ENCODE measurements at places on chromosomes 2 and 18.

DNA sequence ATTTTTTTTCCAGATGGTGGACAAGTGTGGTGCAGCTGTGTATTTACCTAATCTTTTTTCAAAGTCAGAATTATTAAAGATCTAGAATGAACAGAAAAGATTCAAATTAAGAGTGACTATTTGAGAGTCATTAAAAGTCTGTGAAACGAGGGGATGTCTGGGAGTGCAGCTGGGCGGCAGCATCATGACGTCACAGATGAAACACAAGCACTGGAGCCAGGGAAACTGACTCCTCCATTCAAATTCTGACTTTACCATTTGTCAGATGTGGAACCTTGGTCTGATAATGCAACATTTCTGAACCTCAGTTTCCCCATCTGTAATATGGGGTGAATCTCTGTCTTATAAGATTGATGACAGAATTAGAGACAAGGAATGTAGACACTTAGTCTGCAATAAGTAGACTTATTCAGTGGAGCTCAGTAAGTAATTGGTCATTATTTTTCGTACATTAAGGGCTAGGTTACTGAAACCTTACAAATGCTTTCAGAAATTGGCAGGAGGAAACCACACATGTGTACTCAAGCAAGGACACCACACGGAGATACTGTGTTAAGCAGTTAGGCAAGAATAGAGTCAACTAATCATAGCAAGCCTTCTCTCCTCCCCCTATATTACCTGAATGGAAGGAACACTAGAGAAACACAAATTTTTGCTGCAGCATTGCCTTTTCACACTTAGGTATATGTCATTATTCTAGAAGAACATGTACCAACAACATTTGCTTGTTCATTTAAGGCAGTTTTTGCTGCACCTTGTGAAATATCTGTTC is 27.8 kb upstream of the CXXC1 start:
- DNase-seq = no peak

DNA sequence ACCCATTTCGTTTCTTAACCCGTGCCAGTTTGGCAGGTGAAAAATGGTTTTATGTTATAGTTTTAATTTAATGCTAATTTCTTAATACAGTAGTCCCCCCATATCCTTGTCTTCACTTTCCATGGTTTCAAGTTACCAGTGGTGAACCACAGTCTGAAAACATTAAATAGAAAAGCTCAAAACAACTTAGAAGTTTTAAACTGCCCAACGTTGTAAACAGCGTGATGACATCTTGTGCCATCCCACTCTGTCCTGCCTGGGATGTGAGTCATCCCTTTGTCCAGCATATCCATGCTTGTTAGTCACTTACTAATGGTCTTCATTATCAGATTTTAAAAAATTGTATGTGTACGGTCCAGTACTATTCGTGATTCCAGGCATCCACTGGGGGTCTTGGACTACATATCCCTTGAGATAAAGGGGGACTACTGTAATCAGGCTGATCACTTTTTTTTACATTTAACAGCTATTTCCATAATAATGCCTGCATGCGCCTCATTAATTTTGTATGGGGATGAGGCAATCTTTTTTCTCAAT is 31.9 kb downstream of the SLC66A3 start:
- no peak for DNase-seq

GRCh38 chr2:198546122-198546521 is 741.7 kb downstream of the PLCL1 start:
- DNase-seq = no peak

DNA sequence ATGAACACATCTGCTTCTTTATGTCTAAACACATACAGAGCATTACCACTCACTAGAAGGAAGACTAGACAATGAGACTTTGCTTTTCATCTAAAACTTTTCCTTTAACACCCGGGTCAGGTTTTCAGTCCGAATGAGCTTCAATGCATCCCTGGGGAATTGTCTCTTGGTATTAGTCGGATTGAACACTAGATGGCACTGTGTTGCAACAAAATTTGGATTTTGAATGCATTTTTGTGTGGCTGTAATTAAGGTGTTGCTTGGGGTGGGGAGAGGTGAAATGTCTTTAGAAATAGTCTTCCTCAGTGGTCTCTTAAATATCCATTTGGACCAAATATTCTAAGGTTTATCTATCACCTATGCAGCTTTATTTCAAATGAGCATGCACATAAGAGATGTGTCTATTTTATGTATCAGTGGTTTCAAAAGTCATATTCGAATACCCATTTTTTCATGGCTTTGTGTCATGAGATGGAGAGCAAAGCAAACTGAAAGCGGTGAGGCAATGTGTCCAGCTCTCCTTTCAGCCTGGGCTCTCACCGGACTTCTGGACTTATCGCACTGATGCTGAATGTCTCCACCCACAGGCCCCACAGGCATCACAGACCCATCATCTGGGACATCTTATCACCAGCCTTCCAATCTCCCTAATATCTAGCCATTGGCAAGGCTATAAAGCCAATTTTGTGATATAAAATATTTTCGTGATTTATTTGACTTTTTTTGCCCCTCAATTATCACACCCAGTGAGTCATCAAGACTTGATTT is 510.3 kb downstream of the RNF144A start:
- no peak for DNase-seq

GRCh38 chr2:236119003-236119402 is 49.2 kb downstream of the GBX2 start:
- no peak for DNase-seq

DNA sequence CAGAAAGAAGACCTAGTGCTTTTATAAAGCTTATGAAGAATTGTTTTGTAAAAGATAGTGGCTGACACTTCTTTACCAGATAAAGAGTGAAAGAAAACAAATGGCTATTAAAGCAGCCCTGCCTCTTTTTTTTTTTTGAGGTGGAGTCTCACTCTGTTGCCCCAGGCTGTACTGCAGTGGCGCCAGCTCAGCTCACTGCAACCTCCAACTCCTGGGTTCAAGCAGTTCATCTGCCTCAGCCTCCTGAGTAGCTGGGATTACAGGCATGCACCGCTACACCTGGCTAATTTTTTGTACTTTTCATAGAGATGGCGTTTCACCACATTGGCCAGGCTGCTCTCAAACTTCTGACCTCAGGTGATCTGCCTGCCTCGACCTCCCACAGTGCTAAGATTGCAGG is 12.9 kb downstream of the ARPC2 start:
- no peak for DNase-seq

GRCh38 chr2:32262105-32262504 is 2.6 kb downstream of the NLRC4 start:
- no peak for DNase-seq

GRCh38 chr2:64627860-64628841 is 25.6 kb downstream of the SERTAD2 start:
- DNase-seq = no peak

DNA sequence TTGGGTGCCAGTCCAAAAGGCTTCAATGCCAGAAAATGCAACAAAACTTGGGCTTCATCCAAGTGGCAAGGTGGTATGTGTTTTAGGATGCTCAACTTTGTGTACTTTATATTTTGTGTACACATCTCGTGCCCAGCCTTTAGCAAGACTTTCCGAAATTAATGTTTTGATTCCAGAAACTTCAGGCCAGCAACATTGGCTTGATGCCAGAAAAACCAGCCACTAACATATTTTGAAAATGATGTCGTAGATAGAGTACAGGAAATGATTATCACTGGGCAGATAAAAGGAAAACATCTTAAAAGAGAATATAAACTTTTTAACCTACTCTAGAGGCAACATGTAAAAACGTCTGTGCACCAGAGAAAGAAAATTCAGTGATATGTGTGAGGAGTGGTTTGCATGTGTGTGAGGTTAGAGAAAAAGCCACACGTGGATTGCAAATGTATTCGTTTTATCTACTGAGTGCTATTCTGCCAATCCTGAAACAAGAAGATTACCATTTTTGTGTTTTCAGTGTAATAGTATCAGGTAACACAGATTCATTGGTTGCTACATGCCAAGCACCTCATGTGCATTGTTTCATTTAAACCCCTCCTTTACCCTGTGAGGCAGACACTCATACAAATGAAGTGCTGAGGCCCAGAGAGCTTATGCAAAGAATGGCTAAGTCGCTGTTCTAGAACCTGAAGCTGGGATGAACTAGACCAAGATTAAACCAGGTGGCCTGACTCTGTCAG is 264.8 kb downstream of the C1D start:
- no peak for DNase-seq

GRCh38 chr2:64092502-64092901 is 51.7 kb downstream of the PELI1 start:
- no peak for DNase-seq

DNA sequence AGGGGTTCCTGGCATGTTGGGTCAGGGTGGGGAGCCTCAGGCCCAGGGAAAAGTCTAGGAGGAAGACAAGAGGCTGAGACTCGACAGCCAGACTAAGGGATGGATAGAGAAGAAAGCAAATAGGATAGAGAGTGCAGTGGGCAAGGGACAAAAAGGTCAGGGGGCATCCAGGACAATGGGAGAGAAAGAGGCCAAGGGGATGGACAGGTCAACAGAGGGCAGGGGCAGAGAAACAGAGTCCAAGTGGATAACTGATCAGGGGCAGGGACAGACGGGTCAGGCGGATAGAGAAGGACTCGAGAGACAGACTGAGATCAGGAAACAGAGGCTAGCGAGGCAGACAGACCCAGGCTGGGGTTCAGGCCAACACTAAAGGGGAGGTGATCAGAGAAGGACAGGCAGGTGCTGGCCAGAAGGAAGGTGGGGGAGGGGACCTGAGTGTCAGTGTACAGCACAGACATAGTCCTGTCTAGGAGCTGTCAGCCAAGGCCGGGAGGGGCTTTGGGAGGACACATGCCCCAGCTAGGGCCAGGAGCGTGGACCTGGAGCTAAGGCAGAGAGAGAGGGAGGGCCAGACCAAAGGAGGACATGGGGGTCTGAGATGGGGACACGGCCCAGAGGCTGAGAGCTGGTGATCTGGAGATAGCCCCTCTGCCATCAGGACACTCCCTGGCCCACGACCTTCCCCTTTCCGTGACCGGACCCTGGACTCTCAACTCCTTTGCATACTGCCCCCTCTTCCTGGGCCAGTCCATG is 12.2 kb downstream of the ASIC4 start:
- no peak for DNase-seq

GRCh38 chr2:189128970-189129369 is 50.6 kb downstream of the COL5A2 start:
- no peak for DNase-seq

GRCh38 chr18:51425889-51426288 is 228.4 kb upstream of the MEX3C start:
- DNase-seq = no peak

- DNase-seq = no peak
These were observed 745.6 kb upstream of the RAB6C start for GRCh38 chr2:129233751-129234406.

DNA sequence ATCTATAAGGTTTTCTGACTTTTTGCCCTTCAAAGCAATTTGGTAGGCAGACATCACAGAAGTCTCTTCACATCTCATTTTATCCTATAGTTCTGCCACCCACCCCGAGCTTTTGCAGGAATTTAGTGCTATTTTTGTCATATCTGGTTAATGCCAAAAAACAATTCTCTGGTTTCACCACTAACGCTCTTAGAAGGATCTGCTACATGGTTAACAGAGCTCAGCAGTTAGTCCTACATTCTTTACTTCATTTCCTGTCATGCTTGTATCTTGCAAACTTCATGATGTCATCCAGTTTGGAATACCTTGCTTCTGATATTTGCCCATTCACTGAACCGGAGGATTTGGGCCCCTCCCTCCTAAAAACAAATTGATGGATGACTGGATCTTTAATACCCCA is 116.8 kb upstream of the SERPINE2 start:
- DNase-seq = no peak

- DNase-seq = no peak
These were observed 18.2 kb upstream of the RESP18 start for GRCh38 chr2:219350710-219351221.

DNA sequence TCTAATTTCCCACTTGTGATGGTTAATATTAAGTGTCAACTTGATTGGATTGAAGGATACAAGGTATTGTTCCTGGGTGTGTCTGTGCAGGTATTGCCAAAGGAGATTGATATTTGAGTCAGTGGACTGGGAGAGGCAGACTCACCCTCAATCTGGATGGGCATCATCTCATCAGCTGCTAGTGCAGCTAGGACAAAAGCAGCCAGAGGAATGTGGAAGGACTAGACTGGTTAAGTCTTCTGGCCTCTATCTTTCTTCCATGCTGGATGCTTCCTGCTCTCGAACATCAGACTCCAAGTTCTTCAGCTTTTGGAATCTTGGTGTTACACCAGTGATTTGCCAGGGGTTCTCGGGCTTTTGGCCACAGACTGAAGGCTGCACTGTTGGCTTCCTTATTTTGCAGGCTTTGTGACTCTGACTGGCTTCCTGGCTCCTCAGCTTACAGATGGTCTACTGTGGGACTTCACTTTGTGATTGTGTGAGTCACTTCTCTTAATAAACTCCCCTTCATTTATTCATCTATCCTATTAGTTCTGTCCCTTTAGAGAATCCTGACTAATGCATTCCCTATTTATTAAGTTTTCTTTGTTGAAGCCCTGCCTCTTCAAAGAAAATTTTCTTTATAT is 1087.5 kb upstream of the NXPH2 start:
- no peak for DNase-seq
